Placental pericyte (primary cell): ENCODE measurements at places on chromosomes 11 and 22. TPM values are rescaled to one million over a fixed set of nuclear protein-coding genes. Genes with fewer than 3 reads are reported as not detected.

ARHGAP32 gene
- 13.3 and 21.5 TPM in 2 replicates for total RNA-seq

OR8K3 gene
- not detected in 2 replicates for total RNA-seq

RASD2 gene
- total RNA-seq = not detected in 2 replicates

LRRC32 gene
- 14.7 and 14.9 TPM in 2 replicates for total RNA-seq

RPLP2 gene
- 123 and 310 TPM in 2 replicates for total RNA-seq

OR5A1 gene
- total RNA-seq = not detected in 2 replicates

LRRC4C gene
- under 0.01 TPM in 2 replicates for total RNA-seq

LYVE1 gene
- total RNA-seq = not detected in 2 replicates

ZBTB16 gene
- under 0.01 and 0.43 TPM in 2 replicates for total RNA-seq

FGF3 gene
- not detected in 2 replicates for total RNA-seq

TUBA8 gene
- 0.43 and 0.66 TPM in 2 replicates for total RNA-seq

IL18 gene
- total RNA-seq = 2.9 and 18.8 TPM in 2 replicates

UPB1 gene
- total RNA-seq = 0.14 and 0.22 TPM in 2 replicates

XKR3 gene
- total RNA-seq = not detected in 2 replicates

ISX gene
- not detected in 2 replicates for total RNA-seq

RIN1 gene
- total RNA-seq = 23.0 and 56.7 TPM in 2 replicates

ENTHD1 gene
- not detected in 2 replicates for total RNA-seq

MAJIN gene
- total RNA-seq = not detected in 2 replicates

RIBC2 gene
- total RNA-seq = 0.44 and 3.1 TPM in 2 replicates

KCNJ1 gene
- total RNA-seq = not detected in 2 replicates

DDIAS gene
- total RNA-seq = under 0.01 and 13.3 TPM in 2 replicates

P2RX6 gene
- total RNA-seq = 2.6 and 7.2 TPM in 2 replicates

RGL4 gene
- not detected in 2 replicates for total RNA-seq

KIF18A gene
- total RNA-seq = 5.9 and 39.4 TPM in 2 replicates

NLRP6 gene
- not detected in 2 replicates for total RNA-seq

SHISAL1 gene
- total RNA-seq = 0.57 and 1.1 TPM in 2 replicates

OR8U1 gene
- total RNA-seq = not detected in 2 replicates

TRIM48 gene
- total RNA-seq = not detected in 2 replicates

OR8D1 gene
- not detected in 2 replicates for total RNA-seq

C1QTNF5 gene
- 0.86 and 6.8 TPM in 2 replicates for total RNA-seq

MPEG1 gene
- under 0.01 and 0.14 TPM in 2 replicates for total RNA-seq

PHF21B gene
- not detected in 2 replicates for total RNA-seq

POGLUT3 gene
- total RNA-seq = 19.9 and 48.2 TPM in 2 replicates

GPHA2 gene
- total RNA-seq = not detected in 2 replicates

ANGPTL5 gene
- total RNA-seq = not detected in 2 replicates

CRYAB gene
- total RNA-seq = 0.66 and 2.4 TPM in 2 replicates

TRIM51 gene
- total RNA-seq = not detected in 2 replicates

SCUBE2 gene
- 0.86 and 2.6 TPM in 2 replicates for total RNA-seq

GAL gene
- 0.72 TPM in 1 of 2 replicates, not detected in the other for total RNA-seq

SLC7A4 gene
- total RNA-seq = 0.14 and 3.1 TPM in 2 replicates

PRRG4 gene
- under 0.01 TPM in 1 of 2 replicates, not detected in the other for total RNA-seq

PRODH gene
- 0.44 TPM in 1 of 2 replicates, not detected in the other for total RNA-seq

KDM4D gene
- 0.44 and 1.9 TPM in 2 replicates for total RNA-seq

C22orf31 gene
- not detected in 2 replicates for total RNA-seq

MUC2 gene
- not detected in 2 replicates for total RNA-seq

CABP4 gene
- not detected in 2 replicates for total RNA-seq

MYBPC3 gene
- not detected in 2 replicates for total RNA-seq

ARFIP2 gene
- 70.0 and 118 TPM in 2 replicates for total RNA-seq

OR52H1 gene
- 0.22 and 1.0 TPM in 2 replicates for total RNA-seq

APOL3 gene
- 11.6 and 11.9 TPM in 2 replicates for total RNA-seq

TREH gene
- not detected in 2 replicates for total RNA-seq

TRIM21 gene
- total RNA-seq = 15.8 and 31.2 TPM in 2 replicates

LRRC74B gene
- total RNA-seq = 0.14 TPM in 1 of 2 replicates, not detected in the other

PCF11 gene
- 32.0 and 43.2 TPM in 2 replicates for total RNA-seq

KRTAP5-9 gene
- total RNA-seq = not detected in 2 replicates
